ENCODE measurements at places on chromosomes 6 and 20. TPM values are rescaled to one million over a fixed set of nuclear protein-coding genes. Genes with fewer than 3 reads are reported as not detected.

DNA sequence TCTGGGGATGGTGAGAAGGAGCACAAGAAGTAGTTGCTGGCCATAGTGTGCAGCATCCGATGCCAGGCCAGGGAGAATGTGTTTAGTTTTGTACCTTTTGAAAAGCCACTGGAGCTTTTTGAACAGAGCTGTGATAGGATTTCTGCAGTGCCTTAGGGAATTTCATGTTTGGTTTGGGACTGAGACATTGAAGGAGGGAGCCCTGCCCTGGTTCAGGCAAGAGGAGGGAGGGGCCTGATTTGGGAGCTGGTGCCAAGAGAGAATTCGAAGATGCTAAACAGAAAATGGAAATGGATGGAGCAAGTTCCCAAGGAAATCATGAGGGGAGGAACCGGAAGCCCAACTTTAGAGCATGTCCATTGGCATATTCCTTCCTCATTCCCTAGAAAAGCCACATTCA is 80.7 kb downstream of the KIZ start:
- no peaks in the 10 kb centered on the region for H3K27me3 ChIP-seq
- no peaks in the 10 kb centered on the region for H3K4me1 ChIP-seq
- H3K27ac ChIP-seq: no peak overlapping the region
- DNase-seq: no peak

The HSPA1L gene
- not detected for total RNA-seq

The TULP1 gene
- not detected for total RNA-seq

The HNF4A gene
- total RNA-seq: 279 TPM

The ENPP1 gene
- 24.0 TPM for total RNA-seq

Measured in transverse colon (tissue), 4 donors.